Activated T-cell treated with anti-CD3 and anti-CD28 coated beads, Interleukin-2, amount 50 U/mL, for 72 hours (primary cell): ENCODE measurements at places on chromosomes 7 and 10.
A peak's percentile ranks its signal among the peaks of the same experiment; 100 is the strongest.

GRCh38 chr7:114718861-114719260 lies 203.0 kb upstream of the MDFIC start:
- peak; percentile 13 for DNase-seq

GRCh38 chr10:11328264-11329061 lies 283.0 kb downstream of the USP6NL start:
- DNase-seq, result no peak

DNA sequence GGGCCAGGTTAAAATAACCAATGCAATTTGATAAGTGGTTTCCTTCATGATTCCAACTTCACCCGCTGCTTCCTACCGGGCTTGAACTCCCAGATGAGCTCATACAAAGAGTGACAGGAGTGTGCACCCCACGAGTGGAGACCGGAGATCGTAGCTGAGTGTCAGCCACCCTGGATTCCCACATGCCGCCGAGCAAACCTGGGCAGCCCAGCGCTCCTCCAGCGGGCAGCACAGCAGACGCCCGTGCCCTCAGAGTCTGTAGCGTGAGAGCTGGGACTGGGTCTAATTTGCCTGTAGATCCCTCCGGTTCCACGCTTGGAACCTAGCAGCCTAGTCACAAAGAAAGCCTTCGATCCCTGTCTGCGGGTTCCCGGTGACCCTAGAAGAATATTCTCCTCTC lies 476.1 kb upstream of the MGMT start:
- DNase-seq, result no peak

- no peak for DNase-seq
Measured at GRCh38 chr10:117226813-117227451, 14.0 kb upstream of the SLC18A2 start.

GRCh38 chr7:40306596-40306995 lies 171.8 kb downstream of the SUGCT start:
- no peak for DNase-seq

DNA sequence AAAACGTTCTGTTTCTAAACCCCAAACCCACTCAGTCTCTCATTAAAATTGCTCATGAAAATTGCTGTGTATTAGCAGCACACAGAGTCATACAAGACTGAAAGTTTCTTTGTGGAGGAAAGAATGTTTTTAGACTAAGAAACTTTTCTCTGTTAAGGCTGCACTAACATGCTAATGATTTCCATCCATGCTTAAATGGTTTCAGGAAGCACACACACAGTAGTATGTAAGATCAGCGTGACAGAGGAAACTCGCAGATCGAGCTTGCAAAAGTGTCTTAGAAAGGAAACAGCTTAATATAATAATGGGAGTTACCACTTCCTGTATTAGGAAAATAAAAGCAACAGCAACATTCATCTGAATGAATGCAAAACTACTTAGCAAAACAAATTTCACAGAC lies 112.7 kb downstream of the ICA1 start:
- DNase-seq, result no peak

GRCh38 chr7:102468478-102469350 lies 3.9 kb downstream of the LRWD1 start:
- DNase-seq, result no peak

DNA sequence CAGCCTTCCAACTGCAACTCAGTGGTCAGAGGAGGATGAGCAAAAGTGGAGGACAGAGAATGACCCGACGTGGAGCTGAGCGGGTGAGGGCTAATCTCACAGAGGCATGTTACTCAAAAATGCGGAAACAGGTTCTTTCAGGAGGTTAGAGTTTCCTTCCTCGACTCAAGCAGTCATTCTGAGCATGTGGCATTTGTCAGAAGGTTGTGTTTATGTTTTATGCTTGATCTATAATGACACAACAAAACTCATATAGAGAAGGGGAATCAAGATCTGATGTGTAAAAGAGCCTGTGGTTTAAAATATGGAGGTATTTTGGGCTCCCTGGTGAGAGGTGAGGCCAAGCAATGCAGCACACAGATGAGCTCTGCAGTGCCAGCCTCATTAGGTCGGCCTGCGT lies 311.4 kb downstream of the ADARB2 start:
- DNase-seq, result peak; percentile 5

- no peak for DNase-seq
Measured at GRCh38 chr10:72367301-72367960, 12.7 kb upstream of the DNAJB12 start.
